Activated effector memory CD4-positive, alpha-beta T cell treated with Interleukin-2 at 50 U/mL for 16 hours (primary cell): ENCODE measurements at places on chromosomes 7 and 10.

DNA sequence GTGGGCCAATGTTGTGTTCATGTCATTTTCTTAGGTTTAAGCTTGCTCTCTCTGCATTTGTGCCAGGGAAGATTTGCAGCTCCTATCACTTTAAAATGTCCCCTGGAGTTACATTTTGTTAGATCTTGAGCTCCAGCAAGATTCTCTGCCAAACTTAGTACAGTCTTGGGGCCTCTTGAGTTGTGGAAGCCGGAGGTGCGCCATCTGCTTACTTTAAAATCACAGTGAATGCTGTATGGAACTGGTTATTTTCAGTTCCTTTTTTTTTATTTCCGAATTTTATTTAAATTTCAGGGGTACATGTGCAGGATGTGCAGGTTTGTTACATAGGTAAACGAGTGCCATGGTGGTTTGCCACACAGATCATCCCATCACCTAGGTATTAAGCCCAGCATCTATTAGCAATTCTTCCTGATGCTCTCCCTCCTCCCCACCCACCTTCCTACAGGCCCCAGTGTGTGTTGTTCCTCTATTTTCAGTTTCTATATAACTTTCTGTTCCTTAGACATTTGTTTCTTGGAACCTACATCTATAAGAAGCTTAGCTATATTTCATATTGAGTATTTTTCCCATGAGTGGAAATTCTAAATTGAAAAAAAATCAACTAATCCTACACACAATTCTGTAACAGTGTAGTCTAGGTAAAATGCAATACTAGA lies 114.4 kb upstream of the CREB5 start:
- no peak for DNase-seq

- no peak for DNase-seq
Measured at GRCh38 chr7:5397736-5398135, 25.9 kb downstream of the TNRC18 start.

DNA sequence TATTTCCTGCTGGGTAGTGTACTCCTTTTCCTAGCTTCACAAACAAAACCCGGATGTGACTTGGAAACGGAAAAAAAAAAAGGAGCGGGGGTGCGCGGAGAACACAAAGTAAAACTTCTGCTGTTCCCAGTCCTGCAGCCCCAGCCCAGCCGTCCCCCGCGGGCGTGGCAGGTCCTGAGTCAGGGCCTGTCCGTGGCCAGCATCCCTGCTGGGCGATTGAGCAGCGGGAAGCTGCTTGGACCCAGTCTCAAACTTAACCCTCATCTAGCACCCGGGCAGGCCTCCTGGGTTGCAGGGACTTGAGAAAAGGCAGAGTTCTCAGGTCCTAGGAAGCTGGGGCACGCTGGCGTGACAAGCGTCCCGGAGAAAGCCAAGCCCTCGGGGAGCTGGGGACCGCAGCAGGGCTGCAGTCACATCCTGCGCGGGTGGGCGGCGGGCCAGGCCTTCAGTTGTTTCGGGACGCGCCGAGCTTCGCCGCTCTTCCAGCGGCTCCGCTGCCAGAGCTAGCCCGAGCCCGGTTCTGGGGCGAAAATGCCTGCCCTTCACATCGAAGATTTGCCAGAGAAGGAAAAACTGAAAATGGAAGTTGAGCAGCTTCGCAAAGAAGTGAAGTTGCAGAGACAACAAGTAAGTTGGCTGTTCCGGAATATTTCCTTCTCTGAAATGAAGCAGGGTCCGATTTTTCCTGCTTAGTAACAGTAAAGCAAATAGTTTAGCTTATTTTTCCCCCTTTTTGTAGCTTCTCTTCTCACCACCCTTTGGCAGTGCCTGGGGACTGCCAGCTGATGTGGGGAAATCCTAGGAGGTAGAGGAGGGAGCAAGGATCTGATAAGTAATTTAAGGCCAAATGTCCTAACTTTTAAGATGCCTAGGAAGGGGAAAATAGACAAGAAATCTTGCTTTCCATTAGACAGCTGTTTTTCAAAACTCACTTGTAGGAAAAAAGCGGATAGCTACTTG lies at the start of gene GNG11:
Gene GNG11 (plus strand): TSS at position 129 of the 960 bp plus-strand sequence. CDS start 403 bp downstream, at position 532.
- no peak for DNase-seq

GRCh38 chr7:91685544-91685943 lies 195.0 kb downstream of the MTERF1 start:
- DNase-seq = no peak

- no peak for DNase-seq
Measured at GRCh38 chr7:45708046-45708950, 134.1 kb downstream of the ADCY1 start.

DNA sequence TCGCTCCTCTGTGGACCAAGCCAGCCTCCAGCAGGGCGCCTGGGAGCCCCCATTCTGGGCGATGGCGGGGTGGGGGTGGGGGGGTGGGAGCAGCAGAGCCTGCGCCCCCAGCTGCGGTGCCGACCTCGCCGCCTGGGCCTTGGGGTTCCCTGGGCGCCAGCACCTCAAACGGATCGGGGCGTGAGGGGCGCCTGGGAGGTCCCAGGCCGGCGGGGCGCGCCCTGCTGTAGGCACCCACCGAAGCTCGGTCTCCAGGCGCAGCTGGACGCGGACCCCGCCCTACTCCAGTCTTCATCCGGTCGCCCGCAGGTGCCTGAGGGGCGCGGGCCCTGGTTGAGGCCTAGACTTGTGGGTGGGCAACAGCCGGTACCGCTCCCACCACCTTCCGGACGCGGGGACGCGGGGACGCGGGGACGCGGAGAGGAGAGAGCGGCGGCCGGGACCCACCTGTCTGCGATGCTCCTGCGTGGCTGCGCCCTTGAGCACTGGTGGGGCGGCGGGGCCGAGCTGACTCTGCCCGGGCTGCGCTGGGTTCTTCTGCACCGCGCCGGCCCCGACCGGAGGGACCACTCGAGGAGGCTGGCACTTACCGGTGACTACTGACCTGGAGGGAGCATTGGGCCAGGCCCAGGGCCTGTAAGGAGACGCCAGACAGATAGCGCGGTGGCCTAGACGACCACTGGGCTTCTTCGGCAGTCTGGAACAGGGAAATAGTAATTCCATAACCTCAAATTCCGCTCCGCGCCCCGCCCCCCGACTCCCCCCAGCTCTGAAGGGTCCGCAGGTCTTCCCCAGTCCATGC lies 5.5 kb upstream of the KCP start:
- no peak for DNase-seq

GRCh38 chr7:26664735-26665416 lies 199.5 kb downstream of the SKAP2 start:
- DNase-seq = no peak

- DNase-seq = no peak
Measured at GRCh38 chr10:102131286-102132170, 1.3 kb upstream of the PPRC1 start.

DNA sequence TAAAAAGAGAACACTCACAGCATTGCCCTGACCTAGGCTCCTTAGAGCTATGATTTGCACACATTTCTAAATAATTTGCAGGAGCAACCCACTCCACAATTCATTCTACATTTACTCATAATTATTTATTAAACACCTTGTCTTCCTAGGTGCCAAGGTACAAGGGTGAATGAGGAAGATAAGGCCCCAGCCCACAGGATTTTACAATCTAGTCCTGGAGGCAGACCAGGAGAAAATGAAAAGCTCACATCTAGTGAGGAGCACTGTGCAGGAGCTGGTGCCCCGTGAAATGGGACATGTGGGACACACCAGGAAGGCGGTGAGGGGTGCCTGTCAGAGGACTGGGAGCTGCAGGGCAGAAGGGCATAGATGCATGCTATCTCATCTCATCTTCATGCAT lies 59.7 kb upstream of the LRRC18 start:
- DNase-seq = no peak

- no peak for DNase-seq
Measured at GRCh38 chr7:92767437-92767836, 68.9 kb downstream of the CDK6 start.

DNA sequence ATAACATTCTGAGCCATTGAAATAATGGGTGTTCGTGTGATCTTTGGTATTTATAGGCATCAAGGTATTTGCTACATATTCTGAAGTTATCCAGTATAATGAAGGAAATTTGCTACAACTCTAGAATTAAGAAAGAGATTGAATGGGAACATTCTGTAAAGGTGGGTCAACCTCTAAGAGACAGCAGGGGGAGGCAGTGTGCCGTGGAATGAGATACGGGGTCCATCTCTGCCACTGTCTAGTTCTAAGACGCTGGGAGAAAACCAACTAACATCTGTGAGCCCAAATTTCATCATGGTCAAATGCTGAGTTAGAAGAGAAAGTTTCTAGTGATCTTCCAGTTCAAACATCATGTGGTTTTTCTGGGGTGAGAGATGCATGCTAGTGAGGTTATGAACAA lies 368.9 kb downstream of the SORCS1 start:
- no peak for DNase-seq

- no peak for DNase-seq
Measured at GRCh38 chr10:71419002-71419540, 22.4 kb downstream of the CDH23 start.

DNA sequence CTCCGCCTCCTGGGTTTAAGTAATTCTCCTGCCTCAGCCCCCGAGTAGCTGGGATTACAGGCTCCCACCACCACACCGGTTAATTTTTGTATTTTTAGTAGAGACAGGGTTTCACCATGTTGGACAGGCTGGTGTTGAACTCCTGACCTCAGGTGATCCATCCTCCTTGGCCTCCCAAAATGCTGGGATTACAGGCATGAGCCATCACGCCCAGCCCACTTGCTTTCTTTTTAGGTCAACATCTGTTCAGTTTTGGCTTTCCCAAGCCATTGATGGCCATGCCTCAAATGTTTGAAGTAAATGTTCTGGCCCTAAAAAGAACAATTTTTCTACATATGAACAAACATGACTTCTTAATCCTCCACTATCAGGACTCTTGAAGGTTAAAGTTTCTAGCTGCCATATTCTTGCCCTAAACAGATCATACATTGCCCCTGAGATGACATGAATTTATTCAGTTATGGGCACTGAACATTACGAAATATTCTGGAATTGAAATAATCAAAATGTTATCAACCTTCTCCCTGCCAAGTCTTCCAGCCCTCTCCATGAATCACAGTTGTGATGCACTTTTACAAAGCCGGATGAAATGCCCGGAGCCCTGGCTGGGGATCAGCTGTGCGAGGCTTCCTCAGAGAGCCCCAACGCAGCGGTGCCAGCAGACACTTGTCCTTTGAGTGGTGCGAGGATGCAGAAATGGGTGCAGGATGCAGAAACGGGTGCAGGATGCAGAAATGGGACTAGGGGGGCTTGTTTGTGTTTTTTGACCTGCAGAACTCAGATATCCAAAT lies 2.9 kb downstream of the MRLN start:
- no peak for DNase-seq

GRCh38 chr7:137258552-137258951 lies 85.0 kb downstream of the PTN start:
- no peak for DNase-seq

GRCh38 chr7:112452102-112452888 lies 2.0 kb downstream of the IFRD1 start:
- DNase-seq = no peak

GRCh38 chr10:98374217-98374985 lies 40.6 kb downstream of the PYROXD2 start:
- DNase-seq = no peak
